ENCODE measurements at places on chromosomes 1 and 21.

DNA sequence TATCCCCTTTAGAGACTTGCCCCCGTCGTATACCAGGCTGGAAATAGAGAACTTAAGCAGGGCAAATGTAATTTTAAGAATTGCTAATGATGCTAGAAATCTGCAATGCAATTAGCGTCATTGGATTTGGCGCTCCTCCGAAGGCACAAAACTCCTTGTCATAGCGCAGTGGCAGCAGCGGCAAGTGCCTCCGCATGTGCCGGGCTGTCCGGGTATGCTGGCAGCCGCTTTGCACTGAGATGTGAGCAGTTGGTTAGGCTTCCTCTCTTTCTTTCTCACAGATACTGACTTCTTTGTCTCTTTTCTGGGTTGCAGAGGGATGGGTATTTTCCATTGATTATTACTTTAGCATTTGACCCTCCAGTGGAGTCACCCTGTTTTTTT, 193.4 kb upstream of the LMO4 start:
- no peak for DNase-seq

DNA sequence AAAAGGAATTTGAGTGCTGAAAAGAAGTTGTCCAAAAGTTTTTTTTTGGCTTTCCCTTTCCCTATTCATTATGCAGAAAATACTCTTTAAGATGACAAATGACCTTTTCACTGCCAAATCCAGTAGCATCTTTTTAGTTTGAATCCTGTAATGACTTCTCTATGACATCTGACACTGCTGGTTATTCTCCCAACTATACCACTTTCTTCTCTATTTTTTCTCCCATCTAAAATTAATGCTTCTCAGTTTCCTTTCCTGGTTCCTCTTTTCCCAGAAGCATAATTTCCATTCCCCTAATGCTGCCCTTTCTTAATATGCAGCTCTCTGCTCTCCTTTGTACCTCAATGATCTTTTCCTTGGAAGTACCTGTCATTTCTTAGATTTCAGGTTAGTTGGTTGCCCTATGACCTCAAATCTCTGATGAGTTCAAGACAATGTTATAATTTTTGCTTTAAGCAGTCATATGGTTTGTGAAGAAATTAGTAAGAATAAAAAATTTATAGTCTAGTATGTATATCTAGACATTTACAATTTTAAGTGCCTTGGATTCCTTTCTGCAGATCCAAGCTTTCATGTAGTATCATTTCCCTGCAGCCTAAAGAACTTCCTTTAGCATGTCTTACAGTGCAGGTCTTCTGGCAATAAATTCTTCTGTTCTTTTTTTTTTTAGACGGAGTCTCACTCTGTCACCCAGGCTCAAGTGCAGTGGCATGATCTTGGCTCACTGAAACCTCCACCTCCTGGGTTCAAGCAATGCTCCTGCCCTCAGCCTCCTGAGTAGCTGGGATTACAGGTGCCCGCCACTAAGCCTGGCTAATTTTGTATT, 150.8 kb downstream of the CDC42BPA start:
- no peak for DNase-seq

DNA sequence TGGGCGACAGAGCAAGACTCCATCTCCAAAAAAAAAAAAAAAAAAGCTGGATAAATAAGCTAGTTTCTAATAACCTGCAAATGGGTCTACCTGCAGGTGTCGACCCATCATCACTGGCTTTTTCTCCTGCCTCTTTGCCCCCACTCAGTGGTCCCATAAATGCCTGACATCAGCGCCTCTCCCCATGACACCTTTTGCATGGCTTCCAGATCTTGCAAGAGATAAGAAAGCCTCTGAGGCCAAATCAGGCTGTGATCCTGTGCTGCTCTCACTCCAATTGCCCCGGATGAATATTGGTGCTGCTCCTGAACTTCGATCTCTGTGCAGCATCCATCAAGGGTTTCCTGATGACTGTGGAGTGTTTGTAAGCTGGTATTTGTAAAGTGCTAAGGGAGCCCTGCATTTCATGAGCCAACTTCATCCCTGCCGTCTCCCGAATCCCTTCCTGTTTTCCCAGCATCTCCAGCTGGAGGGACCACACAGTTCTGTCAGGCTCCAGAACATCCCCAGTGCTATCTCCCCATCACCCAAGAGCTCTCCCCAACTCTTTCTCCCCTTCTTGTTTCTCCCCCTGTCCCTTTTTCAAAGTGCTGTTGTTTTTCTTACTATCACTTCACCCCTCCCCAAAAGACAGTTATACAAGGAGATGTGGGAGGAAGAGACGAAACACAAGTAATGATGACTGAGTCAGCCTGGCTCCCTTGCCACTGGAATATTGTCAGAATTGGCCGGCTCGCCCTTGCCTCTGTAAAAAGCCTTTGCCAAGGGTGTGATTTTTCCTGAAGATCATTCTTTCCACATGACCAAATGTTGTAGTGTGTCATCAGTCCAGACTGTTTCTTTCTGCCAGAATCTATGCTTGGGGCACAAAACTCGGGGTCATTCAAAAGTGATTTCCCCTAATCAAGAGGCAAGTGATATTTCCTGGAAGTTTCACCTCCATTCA, 2.8 kb upstream of the EFHD2 start:
- no peak for DNase-seq

GRCh38 chr1:200436436-200436835, 26.6 kb upstream of the ZNF281 start:
- no peak for DNase-seq

- peak; percentile 74 for DNase-seq
These were observed 52.7 kb downstream of the PLPP3 start for GRCh38 chr1:56526571-56527174.

DNA sequence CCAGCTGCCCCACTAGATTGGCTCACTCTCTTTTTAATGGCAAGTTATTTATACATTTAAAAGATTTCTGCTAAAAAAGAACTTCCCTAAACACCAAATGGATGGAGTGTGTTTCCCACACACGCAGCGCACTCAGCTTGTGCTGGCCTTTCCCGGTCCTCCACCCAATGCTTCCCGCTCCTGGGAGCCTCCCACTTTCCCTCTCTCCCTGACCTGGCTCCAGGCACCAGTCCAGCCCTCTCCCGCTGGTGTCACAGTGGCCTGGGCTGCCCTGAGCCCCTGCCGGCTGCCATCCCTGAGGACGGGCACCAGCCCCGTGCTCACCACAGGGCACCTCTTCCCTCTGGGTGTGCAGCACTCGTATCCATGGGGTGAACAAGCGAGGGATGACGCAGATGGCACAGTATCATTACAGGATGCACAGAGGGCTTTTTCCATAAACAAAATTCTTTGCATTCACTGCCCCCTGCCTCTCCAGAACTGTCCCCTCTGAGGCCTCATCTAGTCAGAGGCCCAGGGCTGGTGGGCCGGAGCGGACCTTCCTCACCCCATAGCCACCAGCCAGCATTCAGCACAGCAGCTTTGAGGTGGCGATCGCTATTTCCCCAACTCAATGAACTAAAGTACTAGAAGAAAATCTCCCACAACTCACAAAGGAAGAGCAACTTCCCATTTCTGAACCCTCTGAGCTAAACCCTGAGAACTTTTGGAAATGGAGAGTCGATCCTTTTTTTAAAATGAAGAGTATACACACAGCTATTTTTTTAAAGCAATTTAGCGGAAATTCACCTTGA, 68.5 kb downstream of the SLC37A1 start:
- no peak for DNase-seq

GRCh38 chr1:232579958-232580941, 49.7 kb downstream of the SIPA1L2 start:
- DNase-seq: no peak

DNA sequence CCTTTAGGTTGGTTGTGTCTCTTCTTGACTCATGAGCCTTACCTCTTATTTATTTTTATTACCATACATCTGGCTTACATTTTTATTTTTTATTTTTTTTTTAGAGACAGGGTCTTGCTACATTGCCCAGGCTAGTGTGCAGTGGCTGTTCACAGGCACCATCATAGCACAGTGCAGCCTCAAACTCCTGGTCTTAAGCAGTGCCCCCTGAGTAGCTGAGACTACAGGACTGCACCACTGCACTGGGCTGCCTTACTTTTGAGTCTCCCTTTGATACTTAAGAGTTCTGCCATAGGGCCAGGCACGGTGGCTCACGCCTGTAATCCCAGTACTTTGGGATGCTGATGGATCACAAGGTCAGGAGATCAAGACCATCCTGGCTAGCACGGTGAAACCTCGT, 76.4 kb upstream of the MACF1 start:
- no peak for DNase-seq

DNA sequence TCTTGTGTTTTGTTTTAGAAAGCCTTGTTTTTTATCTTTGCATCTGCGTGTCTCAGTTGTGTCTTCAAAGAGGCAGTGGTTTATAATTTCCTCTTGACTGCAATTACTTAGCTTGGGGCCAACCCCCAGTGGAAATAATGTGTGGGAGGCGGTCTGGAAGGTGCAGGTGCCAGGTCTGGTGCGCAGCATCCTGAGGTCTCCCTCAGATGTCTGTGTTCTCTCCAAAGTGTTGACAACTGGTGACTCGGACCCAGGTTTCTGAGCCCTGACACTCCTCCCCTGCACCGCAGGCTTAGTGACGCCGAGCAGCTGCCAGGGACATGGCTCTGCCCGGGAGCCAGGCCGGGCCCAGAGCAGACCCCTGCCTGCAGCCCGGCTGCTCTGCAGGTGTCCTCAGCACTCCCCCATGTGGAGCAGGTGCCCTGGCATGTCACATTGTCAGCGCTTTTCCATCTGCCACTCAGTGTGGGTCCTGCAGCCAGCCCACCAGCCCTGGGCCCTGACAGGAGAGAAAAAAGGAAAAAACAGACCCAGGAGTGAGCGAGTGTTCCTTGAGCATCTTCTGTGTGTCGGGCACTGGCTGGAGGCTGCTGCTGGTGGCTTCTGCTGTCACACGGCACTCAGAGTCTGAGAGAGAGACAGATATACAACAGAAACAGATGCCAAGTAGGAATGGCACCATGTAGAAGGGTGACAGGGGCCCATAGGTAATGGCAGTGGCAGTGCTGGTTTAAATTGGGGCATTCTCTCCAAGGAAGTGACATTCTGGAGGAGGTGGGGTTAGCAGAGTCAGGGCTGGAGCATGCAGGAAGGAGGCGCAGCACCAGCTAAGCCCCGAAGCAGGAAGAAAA, 24.8 kb upstream of the SELENON start:
- DNase-seq: peak; percentile 18

GRCh38 chr21:41745026-41745820, 21.6 kb downstream of the RIPK4 start:
- DNase-seq: no peak

- no peak for DNase-seq
These were observed 60.9 kb upstream of the LAX1 start for GRCh38 chr1:203704120-203704519.

DNA sequence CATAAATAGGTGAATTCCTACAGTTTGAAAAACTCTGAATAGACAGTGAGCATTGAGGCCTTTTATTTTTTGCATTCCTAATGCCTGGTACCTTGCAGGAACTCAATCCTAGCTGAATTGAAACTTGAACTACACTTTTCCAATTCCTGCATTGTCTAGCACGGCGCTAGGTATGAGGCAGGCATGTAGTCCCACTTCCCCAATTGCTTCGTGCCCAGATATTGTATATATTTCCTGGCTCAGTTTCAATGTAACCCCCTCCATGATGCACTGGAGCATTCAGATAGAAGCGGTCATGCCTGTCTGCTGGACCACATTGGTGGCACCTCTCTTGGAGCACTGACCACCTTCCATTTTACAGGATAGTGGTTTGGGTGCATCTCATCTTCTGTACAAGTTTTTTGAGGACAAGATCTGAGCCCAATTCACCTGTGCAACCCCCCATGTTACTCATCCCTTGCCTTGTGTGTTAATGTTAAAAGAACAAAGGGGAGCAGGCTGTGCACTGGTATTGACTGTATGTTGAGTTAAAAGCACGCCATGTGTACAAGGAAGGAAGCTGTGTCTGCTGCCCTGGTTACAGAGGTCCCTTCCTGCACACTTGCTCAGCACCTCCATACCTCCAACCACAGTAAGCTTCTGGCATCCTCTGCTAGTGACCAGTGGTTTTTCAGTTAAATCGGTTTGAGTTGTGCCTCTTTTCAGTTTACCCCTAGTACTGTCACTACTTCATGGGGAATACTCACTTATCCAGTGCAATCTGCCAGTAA, 10.0 kb upstream of the RAB7B start:
- DNase-seq: no peak

GRCh38 chr1:4734219-4734618, 79.8 kb downstream of the AJAP1 start:
- no peak for DNase-seq

All from GM12864 (cell line).